Stomach (tissue), 19 donors: ENCODE measurements at places on chromosomes 6 and 20. TPM values are rescaled to one million over a fixed set of nuclear protein-coding genes. Genes with fewer than 3 reads are reported as not detected.

GRCh38 chr6:151147118-151147832, 92.5 kb upstream of the AKAP12 start:
- DNase-seq = no peak
- no peak overlapping the region for H3K4me3 ChIP-seq
- no peaks in the 10 kb centered on the region for H3K4me1 ChIP-seq
- H3K27me3 ChIP-seq = no peaks in the 10 kb centered on the region

- peak overlapping the region; percentile 47 for H3K27ac ChIP-seq
- H3K4me3 ChIP-seq = no peak overlapping the region
- no peaks in the 10 kb centered on the region for H3K27me3 ChIP-seq
- no peak for DNase-seq
- peaks cover 49% of the 10 kb centered on the region for H3K4me1 ChIP-seq
- H3K36me3 ChIP-seq = no peaks in the 10 kb centered on the region
These were observed 95.2 kb downstream of the GMPR start for GRCh38 chr6:16333580-16333979.

- DNase-seq = no peak
- H3K4me3 ChIP-seq = no peak overlapping the region
- no peaks in the 10 kb centered on the region for H3K36me3 ChIP-seq
- no peaks in the 10 kb centered on the region for H3K27me3 ChIP-seq
These were observed 262.5 kb downstream of the PKHD1 start for GRCh38 chr6:51824940-51825339.

DDX39B gene
- total RNA-seq = 445 TPM

- H3K27me3 ChIP-seq = no peaks in the 10 kb centered on the region
- DNase-seq = no peak
- H3K4me1 ChIP-seq = no peaks in the 10 kb centered on the region
- no peak overlapping the region for H3K4me3 ChIP-seq
These were observed 123.0 kb downstream of the DOK5 start for GRCh38 chr20:54598352-54598751.

- DNase-seq = no peak
- H3K27ac ChIP-seq = peak overlapping the region; percentile 99
- H3K4me1 ChIP-seq = peaks cover 34% of the 10 kb centered on the region
- peak overlapping the region; percentile 81 for H3K4me3 ChIP-seq
- H3K27me3 ChIP-seq = no peaks in the 10 kb centered on the region
These were observed 2.0 kb downstream of the ZNF335 start for GRCh38 chr20:45969712-45970634.

DNA sequence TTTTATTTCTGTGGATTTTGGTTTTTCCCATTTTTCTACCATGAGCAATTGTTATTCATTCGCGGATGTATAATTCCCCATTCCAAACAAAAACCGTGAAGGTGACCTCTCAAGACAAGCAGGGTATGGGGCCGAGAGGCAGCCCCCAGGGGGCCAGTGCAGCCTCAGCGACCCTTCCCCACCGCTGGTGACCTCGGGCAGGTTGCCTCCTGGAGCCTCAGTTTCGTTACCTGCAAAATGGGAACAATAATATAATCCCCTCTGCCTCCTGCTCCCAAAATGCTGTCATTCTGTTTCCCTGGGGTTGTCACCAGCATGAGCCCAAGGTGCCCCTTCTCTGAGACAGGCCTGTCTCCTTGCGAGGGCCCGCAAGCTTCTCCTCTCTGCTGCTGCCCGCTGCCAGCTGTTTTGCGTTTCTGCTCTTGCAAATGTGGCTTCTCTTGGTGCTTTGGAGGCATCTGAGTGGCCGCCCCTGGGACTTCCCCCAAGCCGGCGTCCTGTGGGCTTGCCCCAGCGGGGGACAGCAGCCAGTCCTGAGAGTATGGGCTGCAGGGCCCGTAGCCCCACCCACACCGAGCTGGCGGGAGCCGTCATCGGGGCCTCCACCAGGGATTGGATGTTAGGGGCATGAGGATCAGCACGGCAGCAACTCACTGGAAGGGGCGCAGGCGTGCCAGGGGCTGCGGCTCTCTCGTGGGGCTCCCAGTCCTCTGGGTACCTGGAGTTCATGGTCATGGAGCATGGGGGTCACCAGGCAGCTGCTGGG, 161.9 kb downstream of the TAF4 start:
- H3K27ac ChIP-seq = no peak overlapping the region
- no peaks in the 10 kb centered on the region for H3K27me3 ChIP-seq
- H3K36me3 ChIP-seq = no peaks in the 10 kb centered on the region
- DNase-seq = no peak
- no peak overlapping the region for H3K4me3 ChIP-seq
- H3K4me1 ChIP-seq = no peaks in the 10 kb centered on the region

- no peak for DNase-seq
- H3K4me1 ChIP-seq = no peaks in the 10 kb centered on the region
- H3K27ac ChIP-seq = no peak overlapping the region
- no peaks in the 10 kb centered on the region for H3K27me3 ChIP-seq
- no peak overlapping the region for H3K4me3 ChIP-seq
These were observed 60.0 kb downstream of the EFCAB8 start for GRCh38 chr20:32918751-32919150.

NOX3 gene
- total RNA-seq = not detected

GRCh38 chr6:114061741-114062140, 90.8 kb upstream of the HDAC2 start:
- no peaks in the 10 kb centered on the region for H3K36me3 ChIP-seq
- H3K27ac ChIP-seq = no peak overlapping the region
- H3K4me3 ChIP-seq = no peak overlapping the region
- no peaks in the 10 kb centered on the region for H3K4me1 ChIP-seq

GJA1 gene
- 53.7 TPM for total RNA-seq
